ENCODE measurements at places on chromosomes 3 and 15.

GRCh38 chr15:42825599-42825998, 88.7 kb upstream of the CDAN1 start:
- no peak for DNase-seq

- no peak for DNase-seq
Measured at GRCh38 chr3:143060906-143061305, 58.7 kb upstream of the CHST2 start.

DNA sequence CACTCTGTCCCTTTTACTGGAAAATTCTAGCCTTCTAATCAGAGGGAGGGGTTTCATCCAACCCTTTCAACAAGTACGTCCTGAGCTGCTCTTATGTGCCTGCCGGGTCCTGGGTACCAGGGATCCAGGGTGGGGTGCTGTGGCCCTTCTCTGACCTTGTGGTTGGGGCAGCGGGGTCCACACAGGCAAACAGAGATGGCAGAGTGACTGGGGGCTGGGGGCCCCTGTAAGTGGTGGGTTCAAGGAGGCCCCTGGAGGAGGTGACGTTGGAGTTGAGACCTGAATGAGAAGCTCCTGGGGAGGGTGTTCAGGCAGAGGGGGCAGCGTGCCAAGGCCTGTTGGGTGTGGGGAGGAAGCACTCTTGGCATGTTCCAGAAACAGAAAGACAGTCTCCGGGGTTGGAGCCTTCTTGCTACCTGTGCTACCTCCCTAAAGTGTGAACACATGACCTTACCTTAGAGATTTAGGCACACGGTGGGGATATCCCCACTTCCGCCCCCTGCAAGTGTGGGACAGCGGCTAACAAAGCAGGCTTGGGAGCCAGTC, 78.1 kb downstream of the FBLN2 start:
- no peak for DNase-seq

- no peak for DNase-seq
Measured at GRCh38 chr3:120145542-120146285, 51.5 kb upstream of the GSK3B start.
